C1 segment of cervical spinal cord (tissue), 14 donors: ENCODE measurements at places on chromosomes 6 and 20.

GRCh38 chr6:119676961-119677360 is 327.4 kb upstream of the MAN1A1 start:
- no peak for DNase-seq

DNA sequence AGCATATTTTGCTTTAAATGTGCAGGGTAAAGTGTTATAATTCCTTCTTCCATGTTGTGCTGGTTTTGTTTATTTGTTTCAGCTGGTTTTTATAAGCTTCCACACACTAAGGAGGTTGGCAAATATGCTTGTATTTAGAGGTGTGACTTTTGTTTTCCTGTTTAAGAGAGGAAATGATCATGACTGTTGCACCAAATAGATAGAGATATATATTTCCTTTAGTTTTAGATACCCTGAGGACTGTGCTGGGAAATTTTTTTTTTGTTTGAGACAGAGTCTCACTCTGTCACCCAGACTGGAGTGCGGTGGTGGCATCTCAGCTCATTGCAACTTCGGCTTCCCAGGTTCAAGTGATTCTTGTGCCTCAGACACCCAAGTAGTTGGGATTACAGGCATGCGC is 5.8 kb downstream of the TBPL1 start:
- no peak for DNase-seq

DNA sequence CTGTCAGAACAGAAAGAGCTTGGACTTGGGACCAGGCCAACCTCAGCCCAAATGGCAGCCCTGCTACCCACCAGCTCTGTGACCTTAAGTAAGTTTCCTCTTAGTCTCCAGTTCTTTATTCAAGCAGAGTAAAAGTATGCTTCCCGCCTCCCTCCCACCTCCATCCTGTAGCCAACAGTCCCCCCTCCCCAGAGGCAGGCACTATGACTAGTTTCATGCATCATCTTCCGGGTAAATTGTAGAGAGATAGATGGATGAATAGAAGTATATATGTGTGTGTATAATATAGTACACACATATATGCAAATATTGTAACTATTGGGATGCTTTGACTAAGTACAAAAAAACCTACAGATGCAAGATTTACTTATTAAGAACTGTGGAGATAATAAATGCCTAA is 39.5 kb upstream of the B4GALT5 start:
- no peak for DNase-seq

DNA sequence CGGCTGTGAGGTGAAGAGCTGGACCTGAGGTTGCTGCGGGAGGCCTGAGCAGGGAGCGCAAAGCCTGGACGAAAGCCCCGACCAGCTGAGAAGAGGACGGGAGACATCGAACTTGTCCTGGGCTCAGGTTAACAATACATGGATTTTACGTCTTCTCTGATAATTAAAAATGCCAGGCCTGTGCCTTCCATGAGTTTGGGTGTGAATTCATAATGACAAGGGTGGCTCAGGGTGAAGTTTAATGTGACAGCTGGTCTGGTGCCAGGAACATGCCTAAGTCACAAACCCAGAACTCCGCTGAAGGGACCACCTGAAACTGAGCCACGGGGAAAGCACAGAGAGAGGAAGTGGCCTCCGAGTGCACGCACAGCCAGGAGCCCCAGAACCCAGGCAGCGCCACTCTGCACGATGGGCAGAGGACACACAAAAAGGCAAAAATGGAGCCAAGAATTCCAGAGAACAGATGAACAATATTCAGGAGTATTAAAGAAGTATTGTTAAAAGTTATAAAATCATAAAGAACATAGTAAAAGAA is 150.1 kb upstream of the RPS6KA2 start:
- no peak for DNase-seq

GRCh38 chr6:131292145-131292938 is 157.1 kb downstream of the AKAP7 start:
- DNase-seq, result no peak

GRCh38 chr6:69216127-69216526 is 580.7 kb downstream of the LMBRD1 start:
- no peak for DNase-seq

DNA sequence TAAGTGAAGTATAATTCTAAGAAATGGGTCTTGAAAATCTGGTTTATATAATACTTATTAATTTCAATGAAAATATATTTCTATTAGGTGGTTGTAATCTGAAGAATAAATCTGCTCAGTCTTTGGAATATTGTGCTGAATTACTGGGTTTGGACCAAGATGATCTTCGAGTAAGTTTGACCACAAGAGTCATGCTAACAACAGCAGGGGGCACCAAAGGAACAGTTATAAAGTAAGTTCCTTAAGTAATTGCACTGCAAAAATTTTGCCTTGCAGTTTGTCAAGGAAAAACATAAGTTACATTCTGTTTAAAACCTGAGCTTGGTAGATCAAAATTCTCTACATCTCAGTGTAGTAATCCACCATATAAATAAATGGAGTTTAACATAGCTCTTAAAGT is 106.0 kb downstream of the MYO6 start:
- DNase-seq, result no peak
